ENCODE measurements at places on chromosomes 1 and 21. TPM values are rescaled to one million over a fixed set of nuclear protein-coding genes. Genes with fewer than 3 reads are reported as not detected.

GRCh38 chr1:50174101-50174500 lies 65.4 kb downstream of the ELAVL4 start:
- DNase-seq = no peak

DNA sequence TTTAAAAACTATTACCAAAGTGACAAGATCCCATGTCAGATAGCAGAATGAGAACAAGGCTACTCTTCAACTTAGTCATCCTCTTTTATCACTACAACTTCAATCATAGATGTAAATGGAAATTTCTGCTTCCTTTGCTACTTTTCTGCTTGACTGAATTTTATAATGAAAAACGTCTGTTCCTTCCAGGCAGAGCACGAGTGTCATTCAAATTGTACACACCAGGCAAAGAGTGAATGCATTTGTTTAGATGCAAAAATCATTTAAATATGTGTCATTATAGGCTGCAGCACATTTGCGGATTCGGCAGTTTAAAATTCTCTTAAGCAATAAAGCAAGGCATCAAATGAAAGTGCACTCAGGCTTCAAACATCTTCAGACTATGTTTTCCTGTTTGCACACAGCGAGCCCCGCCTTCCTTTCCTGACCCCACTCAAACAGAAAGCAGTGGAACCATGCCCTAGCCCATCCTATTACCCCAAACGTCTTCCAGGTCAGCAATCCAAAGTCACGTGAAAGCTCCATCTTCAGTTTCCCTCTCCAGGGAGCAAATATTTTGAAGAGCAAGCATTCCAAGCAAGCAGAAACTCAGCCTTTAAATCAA lies 99.6 kb downstream of the APP start:
- no peak for DNase-seq

- DNase-seq = no peak
Observed at GRCh38 chr1:204361341-204361771, 1.6 kb upstream of the PLEKHA6 start.

DNA sequence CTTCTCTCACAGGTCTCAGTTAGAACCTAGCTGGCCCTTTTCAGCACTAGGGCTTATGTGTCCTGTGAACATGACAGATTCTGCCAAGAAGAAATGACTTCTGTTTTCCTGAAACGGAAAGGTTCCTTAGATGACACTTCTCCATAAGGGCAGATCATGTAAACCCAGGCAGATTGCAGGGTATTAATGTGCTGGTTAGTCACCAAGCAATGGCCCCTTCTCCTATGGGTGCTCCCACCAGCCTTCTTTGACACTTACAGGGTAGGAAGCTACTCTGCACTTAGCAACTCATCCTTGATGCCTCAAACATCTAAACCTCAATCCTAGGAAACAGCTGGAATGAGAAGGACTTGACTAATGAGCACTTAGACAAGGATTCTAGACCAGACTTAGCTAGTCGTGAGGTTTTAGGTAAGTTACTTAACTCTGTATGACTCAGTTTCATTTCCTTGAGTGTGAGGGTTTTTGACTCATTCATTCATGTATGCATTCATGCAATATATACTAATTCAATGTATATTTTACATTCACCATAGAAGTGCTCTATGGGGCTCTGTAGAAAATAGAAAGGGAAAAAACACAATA lies 74.1 kb upstream of the PLXNA2 start:
- no peak for DNase-seq

- DNase-seq = no peak
Observed at GRCh38 chr1:201944002-201944401, 2.3 kb downstream of the LMOD1 start.

- no peak for DNase-seq
Observed at GRCh38 chr1:55150880-55151588, 64.1 kb downstream of the USP24 start.

DNA sequence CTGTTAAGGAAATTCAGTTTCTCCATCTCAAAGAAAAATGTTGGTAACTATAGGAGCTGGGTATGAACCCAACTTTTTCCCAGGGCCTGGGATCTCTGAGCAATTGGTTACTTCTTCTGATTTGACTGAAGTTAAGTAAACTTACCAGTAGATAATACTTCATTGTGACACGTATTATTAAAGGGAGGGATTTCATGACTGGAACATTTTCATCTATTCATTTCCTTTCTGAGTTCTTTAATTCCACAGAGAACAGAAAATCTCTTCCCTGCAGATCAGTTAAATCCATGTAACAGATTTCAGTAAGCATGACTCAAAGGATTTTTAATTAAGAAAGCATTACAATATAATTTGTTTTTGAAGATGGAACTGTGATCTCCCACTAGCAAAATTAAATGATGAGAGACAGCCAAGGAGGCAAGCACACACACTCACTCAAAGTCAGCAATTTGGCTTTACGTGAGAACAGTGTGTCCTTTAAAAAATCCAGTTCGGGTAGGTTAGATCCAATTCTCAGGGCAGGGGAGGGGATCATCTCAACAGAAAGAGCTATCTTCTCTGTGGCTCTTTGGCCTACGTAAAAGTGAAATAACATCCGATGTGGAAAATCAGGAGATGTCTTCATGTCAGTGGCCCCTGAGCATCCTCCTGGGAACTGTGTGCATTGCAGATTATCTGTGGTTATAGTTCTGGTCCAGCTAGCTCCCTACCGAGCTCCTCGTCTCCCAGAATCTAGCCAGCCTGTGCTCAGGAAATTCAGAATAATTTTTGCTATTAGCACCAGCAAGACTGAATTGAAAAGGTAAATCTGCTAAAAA lies 10.8 kb upstream of the MYOC start:
- DNase-seq = no peak

- DNase-seq = no peak
Observed at GRCh38 chr1:157485793-157486192, 66.5 kb downstream of the FCRL5 start.

GRCh38 chr1:239263801-239264200 lies 122.6 kb upstream of the CHRM3 start:
- no peak for DNase-seq

OLFML2B gene
- total RNA-seq = not detected

CLCNKB gene
- not detected for total RNA-seq

DNA sequence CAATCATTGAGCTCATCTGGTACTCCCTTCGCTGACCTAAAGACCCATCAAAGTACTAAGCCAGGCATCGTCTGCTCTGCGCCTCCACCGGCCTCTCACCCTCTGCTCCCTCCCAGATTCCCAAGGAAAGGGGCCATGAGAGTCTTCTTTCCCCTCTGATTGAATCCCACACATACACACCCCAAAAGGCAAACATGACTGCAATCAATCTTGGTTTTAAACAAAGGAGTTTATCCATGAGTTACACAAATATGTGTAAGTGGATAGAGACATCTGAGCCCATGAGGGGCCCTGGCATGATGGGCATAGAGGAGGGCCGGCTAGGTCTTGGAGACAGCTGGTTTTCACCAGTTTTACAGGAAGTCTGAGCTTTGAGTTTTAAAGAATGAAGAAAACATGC lies 50.9 kb downstream of the CAPN2 start:
- no peak for DNase-seq

GRCh38 chr21:27024301-27024700 lies 57.4 kb upstream of the ADAMTS5 start:
- DNase-seq = no peak

DNA sequence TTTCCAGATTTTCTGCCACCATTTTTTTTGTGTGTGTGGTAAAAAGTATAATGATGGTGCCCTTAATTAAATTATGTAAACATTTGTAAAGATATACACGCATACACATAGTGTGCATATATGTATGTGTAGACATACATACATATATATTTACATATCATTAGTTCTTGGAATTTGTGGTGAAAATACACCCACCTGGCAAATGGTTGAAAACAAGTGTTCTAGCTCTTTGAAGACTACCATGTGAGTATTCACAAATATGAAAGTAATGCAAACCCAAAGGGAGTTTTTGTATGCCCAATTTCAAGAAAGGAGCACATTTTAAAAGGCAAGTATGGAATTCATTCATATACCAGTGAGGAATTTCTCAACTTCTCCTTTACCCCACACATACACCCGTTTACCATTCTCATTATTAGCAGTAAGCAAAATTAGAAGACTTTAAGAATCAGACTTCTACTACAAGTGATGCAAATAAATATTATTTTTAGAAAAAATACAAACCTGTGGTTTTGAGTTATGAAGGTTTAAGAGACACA lies 8.0 kb downstream of the RABGAP1L start:
- no peak for DNase-seq

- DNase-seq = no peak
Observed at GRCh38 chr1:15231714-15232201, 15.3 kb upstream of the FHAD1 start.

DNA sequence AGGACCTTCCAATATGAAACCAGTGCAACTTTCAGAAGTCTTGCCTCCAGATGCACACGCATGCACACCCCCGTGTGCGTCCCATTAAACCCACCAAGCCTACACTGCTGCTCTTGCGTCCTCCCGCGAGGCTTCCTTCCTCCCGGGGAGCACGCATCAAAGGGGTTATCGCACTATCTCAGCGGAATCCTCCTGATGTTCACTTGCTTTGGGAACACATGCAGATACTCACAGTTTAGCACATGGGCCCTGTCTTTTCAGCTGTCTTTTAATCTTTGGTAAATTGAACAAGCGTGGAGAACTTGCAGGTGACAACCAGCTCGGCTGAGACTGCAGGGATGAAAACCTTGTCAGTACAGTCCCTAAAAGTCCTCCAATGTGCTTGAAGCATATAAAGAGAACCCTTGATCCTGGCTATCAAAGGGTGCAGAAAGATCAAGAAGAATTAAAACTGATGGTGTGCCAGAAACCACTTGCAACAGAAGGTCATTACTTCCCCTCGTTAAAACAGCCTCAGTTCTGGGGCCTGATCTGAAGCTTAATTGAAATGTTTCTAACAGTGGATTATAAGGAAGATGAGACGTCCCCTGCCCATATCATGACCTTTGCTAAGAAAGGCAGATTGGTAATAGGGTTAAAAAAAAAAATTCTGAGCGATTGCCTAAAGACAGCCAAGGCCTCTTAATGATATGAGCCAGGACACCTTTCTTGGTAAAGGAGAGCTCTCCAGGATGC lies 149.4 kb upstream of the LMO4 start:
- DNase-seq = no peak

MCOLN3 gene
- 2.2 TPM for total RNA-seq

SH2D1B gene
- not detected for total RNA-seq

DNA sequence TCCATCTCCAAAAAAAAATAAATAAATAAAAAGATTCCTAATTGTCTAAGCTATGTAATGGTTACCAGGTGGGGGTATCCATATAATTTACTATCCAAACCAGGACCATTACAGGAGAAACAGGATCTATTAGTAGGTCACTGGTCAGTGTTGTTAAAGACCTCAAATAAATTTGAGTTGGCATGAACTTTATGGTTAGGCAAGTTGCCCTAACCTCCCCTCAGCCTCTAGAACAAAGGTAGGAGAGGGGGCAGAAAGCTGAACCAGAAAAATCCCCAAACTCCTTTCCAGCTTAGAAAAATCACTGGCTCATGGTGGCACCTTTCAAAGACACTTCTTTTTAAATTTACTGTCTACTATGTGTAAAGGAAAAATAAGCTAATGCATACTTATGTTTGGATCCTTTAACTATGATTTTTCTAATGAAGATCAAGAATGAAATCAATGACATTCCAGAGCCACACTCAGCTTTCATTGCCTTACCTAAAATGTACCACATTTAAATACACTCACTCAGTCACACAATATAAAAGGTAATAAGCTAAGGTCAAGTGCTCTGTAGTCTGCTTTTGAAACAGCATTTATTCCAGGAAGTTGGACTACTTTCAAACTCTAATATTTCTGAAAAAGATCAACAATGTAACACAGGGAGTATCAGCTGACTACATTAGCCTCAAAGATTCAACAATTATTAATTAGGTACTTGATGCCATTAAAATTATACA lies 13.8 kb downstream of the EIF4G3 start:
- DNase-seq = no peak

DNA sequence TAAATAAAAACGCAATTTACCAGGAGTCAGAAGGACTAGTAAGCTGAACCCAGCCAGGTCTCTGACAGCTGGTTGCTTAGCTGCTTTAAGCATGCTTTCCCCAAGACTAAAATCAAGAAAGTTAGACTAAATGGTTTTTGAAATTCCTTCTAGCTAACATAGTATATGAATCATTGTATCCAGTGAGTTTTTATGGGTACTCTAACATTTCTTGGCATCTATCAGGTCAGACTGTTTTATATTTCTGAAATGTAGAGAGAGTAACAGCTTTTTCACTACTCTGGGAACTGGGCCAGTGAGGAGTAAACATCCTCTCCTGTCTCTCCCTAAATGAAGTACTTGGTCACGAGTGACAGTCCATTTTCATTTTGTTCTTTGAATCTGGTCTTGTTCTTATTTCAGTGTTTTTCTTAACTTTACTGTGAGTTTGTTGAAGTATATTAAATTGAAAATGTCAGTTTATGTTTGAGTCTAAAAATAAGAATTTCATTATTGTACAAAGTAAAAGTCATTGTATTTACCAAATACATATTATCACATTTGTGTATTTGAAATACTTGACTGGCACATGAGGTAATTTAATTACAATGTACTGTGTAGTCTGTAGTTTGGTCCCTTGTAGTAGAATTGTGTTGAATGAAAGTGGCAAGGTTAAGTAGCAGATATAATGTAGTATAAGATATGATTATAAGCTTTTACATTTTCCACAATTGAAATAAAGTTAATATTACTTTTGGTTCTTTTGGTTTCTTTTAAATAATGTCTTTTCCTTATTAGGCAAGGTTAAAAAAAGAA lies 47.6 kb downstream of the PKN2 start:
- no peak for DNase-seq

GRCh38 chr1:231020816-231021215 lies 19.2 kb downstream of the FAM89A start:
- no peak for DNase-seq

- no peak for DNase-seq
Observed at GRCh38 chr1:229266832-229267500, 3.9 kb upstream of the RAB4A start.

MCOLN2 gene
- total RNA-seq = 60.6 TPM

- no peak for DNase-seq
Observed at GRCh38 chr1:204348242-204348641, 11.5 kb downstream of the PLEKHA6 start.

GRCh38 chr1:44717156-44717555 lies 13.8 kb downstream of the RNU5D-1 start:
- DNase-seq = no peak

- no peak for DNase-seq
Observed at GRCh38 chr1:157352817-157353408, 199.4 kb downstream of the FCRL5 start.
